ENCODE measurements at places on chromosomes 2 and 18.

GRCh38 chr2:9944330-9944758 is 7.1 kb upstream of the GRHL1 start:
- no peak for DNase-seq

- no peak for DNase-seq
These were observed 3.7 kb upstream of the ALPK2 start for GRCh38 chr18:58632552-58632951.

DNA sequence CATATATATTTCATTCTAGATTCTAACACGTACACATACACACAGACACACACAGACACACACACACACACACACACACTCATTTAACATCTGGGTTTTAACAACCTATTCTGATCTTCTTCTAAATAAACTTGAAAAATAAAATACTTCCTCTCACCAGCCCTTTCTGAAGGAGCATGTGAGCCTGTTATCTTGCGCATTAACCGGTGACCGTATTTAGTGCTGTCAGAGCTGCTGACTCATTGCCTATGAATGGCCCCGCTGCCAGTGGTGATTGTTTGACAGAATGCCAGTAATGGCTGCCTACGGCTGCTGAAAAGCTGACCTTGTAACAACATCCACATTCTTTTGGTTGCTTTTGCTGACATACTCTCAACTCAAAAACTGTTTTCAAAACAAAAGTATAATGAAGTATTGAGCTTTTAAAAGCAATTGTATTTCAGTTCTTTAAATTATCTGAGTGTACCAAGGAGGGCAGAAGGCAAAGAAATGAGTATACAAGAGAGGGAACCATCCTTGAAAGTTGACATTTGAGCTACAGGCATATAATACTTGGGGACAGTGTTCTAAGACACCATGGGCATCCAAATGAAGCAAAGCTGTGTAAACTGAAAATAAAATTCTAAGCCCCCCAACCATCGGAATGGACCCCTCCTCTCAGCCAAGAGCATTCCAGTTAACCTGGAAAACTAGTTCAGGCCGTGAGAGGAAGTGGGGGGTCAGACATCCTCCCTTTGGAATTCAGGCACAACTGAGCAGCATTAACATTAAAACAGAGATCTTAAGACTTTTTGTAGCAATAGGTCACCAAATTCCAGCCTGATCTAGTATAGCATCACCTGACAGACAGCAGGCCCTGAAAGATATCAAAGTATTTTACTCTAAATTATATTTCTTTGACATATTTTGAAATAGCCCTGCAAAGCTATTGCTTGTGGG is 50.2 kb upstream of the DTNA start:
- peak; percentile 85 for DNase-seq

- DNase-seq: no peak
These were observed 11.6 kb downstream of the GLI2 start for GRCh38 chr2:120747281-120747680.

- DNase-seq: no peak
These were observed 56.3 kb upstream of the GULP1 start for GRCh38 chr2:188235364-188235763.

- no peak for DNase-seq
These were observed 1406.6 kb upstream of the ACVR2A start for GRCh38 chr2:146438246-146438645.

DNA sequence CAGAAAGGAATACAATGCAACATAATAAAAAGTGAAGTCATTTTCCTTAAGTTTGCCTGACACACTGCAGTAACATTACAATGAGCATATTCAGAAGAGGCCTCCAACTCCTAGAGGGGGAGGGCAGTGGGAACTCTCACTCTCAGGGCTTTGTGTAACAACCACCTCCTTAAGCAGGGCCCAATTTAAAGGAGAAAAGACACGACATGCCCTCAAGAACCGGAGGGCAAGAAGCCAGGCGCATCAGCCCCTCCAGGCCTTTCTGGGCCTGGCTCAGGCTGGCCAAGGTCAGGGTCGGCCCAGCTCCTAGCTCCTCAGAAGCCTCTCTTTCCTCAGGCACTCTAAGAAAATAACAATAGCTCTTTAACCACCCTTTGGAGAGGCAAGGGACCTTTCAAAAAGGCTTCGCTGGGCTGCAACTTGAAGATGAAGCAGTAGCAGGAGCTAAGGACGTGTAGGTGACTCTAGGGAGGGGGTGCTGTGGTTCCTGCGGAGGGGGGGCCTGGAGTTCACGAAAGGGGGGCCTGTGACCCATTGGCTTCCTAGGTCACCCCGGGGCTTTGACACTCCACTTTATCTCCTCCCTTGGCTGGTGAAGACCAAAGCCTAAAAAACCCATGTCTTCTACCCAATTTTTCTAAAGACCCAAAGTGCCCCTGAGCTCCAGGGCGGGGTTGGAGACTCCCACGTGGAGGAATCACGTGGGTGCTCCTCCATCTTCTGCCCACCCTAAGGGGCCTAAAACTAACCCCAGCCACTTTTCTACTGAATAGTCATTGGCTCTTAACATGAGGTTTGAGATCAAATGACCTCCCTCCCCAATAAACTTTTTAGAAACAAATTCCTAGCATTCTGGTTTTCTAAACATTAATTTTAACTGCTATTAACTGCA is 13.3 kb downstream of the SERTAD2 start:
- no peak for DNase-seq

- no peak for DNase-seq
These were observed 36.5 kb upstream of the MAP2 start for GRCh38 chr2:209387389-209387788.

DNA sequence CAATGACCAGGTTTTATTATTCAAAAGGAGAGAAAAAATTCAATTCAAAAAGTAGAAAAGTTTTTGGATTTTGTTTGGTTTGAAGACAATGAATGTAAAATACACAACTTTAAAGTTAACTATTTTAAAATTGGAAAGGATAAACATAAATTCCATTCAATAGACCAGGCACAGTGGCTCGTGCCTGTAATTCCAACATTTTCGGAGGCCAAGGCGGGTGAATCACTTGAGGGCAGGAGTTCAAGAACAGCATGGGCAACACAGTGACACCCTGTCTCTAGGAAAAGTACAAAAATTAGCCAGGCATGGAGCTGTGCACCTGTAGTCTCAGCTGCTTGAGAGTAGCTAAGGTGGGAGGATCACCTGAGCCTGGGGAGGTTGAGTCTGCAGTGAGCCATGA is 54.7 kb downstream of the SCN9A start:
- no peak for DNase-seq

GRCh38 chr2:223563462-223563861 is 38.7 kb downstream of the SCG2 start:
- DNase-seq: no peak

Measured in suprapubic skin (tissue), 4 donors.